ENCODE measurements at places on chromosomes 2 and 18. TPM values are rescaled to one million over a fixed set of nuclear protein-coding genes. Genes with fewer than 3 reads are reported as not detected.
A peak's percentile ranks its signal among the peaks of the same experiment; 100 is the strongest.

DNA sequence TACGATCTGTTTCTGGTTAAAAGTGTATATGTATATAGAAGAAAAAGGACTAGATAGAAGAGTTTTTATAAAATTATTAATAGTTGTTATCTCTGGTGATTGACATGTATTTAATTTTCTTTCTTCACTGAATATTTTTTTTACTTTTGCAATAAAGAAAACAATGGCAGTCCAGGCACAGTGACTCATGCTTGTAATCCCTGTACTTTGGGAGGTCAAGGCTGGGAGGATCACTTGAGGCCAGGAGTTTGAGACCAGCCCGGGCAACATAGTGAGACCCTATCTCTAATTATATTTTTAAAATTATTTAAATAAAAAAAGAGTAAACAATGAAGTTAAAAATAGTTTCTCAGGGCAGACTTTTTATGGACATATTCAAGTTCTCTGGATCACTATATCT, 114.7 kb downstream of the FAM117B start:
- H3K4me3 ChIP-seq = no peak overlapping the region
- no peaks in the 10 kb centered on the region for H3K4me1 ChIP-seq
- H3K27me3 ChIP-seq = no peaks in the 10 kb centered on the region
- no peak for DNase-seq
- no peaks in the 10 kb centered on the region for H3K36me3 ChIP-seq

Gene TRIM43
- total RNA-seq = not detected

GRCh38 chr18:8176554-8176953, 432.7 kb upstream of the RAB12 start:
- DNase-seq = no peak
- H3K27ac ChIP-seq = peak overlapping the region; percentile 47
- H3K4me1 ChIP-seq = peaks cover 4% of the 10 kb centered on the region
- no peaks in the 10 kb centered on the region for H3K36me3 ChIP-seq
- H3K4me3 ChIP-seq = no peak overlapping the region
- no peaks in the 10 kb centered on the region for H3K27me3 ChIP-seq

GRCh38 chr2:162521871-162522650, 178.1 kb downstream of the GCA start:
- no peak overlapping the region for H3K27ac ChIP-seq
- no peaks in the 10 kb centered on the region for H3K36me3 ChIP-seq
- H3K4me3 ChIP-seq = no peak overlapping the region
- no peaks in the 10 kb centered on the region for H3K4me1 ChIP-seq
- no peak for DNase-seq
- H3K27me3 ChIP-seq = no peaks in the 10 kb centered on the region

- no peaks in the 10 kb centered on the region for H3K27me3 ChIP-seq
- H3K27ac ChIP-seq = no peak overlapping the region
- no peaks in the 10 kb centered on the region for H3K36me3 ChIP-seq
- no peak for DNase-seq
These were observed 486.3 kb upstream of the MAP2 start for GRCh38 chr2:208937521-208937920.

GRCh38 chr18:48455555-48456478, 46.6 kb upstream of the ZBTB7C start:
- peak; percentile 40 for DNase-seq
- no peak overlapping the region for H3K4me3 ChIP-seq
- no peaks in the 10 kb centered on the region for H3K27me3 ChIP-seq
- H3K27ac ChIP-seq = no peak overlapping the region
- H3K36me3 ChIP-seq = no peaks in the 10 kb centered on the region

- H3K27me3 ChIP-seq = no peaks in the 10 kb centered on the region
- no peak overlapping the region for H3K27ac ChIP-seq
- no peak for DNase-seq
These were observed 1669.3 kb downstream of the SUCLG1 start for GRCh38 chr2:82789851-82790205.

GRCh38 chr2:113202305-113203216, 28.8 kb downstream of the PSD4 start:
- H3K4me3 ChIP-seq = no peak overlapping the region
- no peaks in the 10 kb centered on the region for H3K27me3 ChIP-seq
- no peak for DNase-seq
- H3K4me1 ChIP-seq = peaks cover 13% of the 10 kb centered on the region
- H3K36me3 ChIP-seq = no peaks in the 10 kb centered on the region

Gene GKN1
- total RNA-seq = not detected

DNA sequence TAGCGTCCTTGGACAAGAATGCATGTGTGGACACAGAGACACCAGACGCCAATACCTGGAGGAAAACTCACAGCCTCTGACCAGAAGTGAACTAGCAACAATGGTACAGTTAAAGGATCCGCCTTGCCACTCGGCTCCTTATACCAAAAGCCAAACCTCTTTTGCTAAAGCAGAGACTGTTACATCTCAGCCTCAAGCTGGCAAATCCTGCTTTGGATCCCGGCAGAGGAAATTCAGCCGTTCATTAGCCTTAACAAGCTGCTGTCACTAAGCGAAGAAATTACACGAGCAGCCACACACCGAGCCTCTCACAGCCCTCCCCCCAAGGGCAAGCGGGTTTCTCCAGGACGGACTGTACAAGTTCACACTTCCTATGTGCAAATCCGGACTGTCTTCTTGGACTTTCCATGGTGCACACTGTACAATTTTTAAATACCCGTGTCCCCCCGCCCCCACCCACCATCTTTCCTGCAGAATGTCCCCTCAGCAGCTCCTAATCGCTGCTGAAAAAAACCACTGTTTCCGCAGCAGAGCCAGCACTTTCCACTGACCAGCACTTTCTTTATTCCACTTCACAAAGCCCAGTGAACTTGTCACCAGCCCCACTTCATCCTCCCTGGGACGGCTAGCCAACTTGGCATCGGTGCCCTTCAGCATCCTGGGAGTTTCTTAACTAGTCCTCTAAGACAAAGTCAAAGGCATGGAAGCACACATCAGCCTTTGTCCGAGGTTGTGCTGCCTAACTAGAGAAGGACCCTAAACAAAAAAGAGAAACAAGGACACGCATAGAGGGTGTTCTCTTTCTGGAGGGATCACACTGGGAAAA, 1.5 kb downstream of the KLF7 start:
- peaks cover 32% of the 10 kb centered on the region for H3K27me3 ChIP-seq
- peak; percentile 52 for DNase-seq

DNA sequence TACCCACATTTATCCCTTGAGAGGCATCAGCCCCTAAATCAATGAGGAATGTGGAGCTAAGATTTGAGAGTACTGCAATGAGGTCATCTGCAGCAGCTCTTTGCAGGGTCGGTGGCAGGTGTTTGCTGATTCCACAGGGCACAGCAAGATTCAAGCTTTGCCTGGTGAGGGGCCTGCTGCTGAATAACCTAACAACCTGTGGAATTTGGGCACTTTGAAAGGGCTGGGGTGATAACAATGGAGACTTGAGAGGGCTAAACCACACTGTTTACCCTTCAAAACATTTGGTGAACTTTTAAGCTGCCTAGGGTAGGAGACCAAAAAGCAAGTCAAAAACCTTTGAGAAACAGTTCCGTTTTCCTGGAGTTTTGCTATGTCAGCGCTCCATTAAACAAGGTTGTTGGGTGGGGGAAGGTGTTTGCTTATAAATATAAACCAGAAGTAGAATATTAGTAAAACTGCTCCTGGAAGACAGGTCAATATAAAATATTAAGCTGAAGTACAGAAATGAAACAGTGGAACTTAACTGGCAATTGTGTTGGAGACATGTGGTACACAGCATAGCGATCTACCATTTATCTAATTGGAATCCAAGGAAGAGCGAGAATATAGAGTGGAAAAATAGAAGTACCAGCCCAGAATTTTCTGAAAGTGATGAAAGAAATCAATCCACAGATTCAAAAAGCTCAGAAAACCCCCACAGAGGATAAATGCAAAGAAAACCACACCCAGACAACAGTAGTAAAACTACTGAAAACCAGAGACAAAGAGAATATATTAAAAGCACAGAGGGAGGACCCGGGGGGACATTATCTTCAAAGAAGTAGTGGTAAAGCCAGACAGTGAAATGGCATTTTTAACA, 15.7 kb downstream of the COPS8 start:
- DNase-seq = no peak
- no peaks in the 10 kb centered on the region for H3K27me3 ChIP-seq
- H3K4me1 ChIP-seq = no peaks in the 10 kb centered on the region
- H3K36me3 ChIP-seq = no peaks in the 10 kb centered on the region

DNA sequence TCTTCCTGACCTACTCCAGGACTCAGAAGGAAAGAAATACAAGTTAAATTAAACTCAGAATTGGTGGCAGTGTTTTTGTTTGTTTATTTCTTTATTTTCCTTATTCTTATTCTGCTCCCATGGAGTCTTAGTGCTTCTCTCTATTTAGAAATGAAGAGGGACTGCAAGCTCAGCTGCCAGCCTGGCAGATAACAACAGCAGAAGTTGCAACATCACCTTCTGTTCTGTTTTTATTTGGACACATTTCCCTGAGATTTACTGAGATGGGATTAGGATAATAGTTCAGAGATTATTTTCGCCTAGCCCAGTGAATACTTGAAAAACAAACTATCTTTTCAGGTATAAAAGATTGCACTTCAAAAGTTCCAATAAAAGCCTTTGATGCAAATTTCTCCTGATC, 70.4 kb upstream of the DTNA start:
- no peaks in the 10 kb centered on the region for H3K27me3 ChIP-seq
- no peaks in the 10 kb centered on the region for H3K4me1 ChIP-seq
- H3K27ac ChIP-seq = no peak overlapping the region
- no peaks in the 10 kb centered on the region for H3K36me3 ChIP-seq
- no peak overlapping the region for H3K4me3 ChIP-seq

- peaks cover 11% of the 10 kb centered on the region for H3K4me1 ChIP-seq
- DNase-seq = peak; percentile 28
- H3K36me3 ChIP-seq = no peaks in the 10 kb centered on the region
- H3K27me3 ChIP-seq = peaks cover 100% of the 10 kb centered on the region
- H3K4me3 ChIP-seq = peak within 1 kb of the TSS; percentile 42
These were observed at the start of gene GBX2 for GRCh38 chr2:236168110-236169080. TSS of gene GBX2 (minus strand) at chr2:236168386. CDS start at chr2:236167971, 415 bp downstream.

Gene ALLC
- total RNA-seq = not detected

Gene MC2R
- not detected for total RNA-seq

All from transverse colon (tissue), 4 donors.